GM04503 (cell line): ENCODE measurements at places on chromosomes 4 and X.

DNA sequence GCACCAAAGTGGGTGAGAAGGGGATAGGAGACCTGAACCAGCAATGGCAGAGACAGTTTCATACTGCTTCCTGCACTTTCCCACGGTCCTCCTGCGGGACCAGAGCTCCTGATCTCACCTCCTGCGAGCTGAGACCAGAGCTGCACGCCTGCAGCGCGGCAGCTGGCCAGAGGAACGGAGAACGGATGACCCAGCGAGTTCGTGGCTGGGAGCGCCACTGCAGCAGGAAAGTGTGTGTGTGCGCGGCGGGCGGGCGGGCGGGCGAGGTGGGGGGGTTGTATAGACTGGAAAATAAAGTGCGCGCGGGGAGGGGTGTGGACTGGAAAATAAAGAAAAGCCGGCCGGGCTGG is 16.5 kb downstream of the MCF2 start:
- no peak for DNase-seq

- DNase-seq = no peak
These were observed 113.2 kb downstream of the MID1 start for GRCh38 chrX:10507181-10507580.

- no peak for DNase-seq
These were observed 55.6 kb downstream of the SLITRK4 start for GRCh38 chrX:143580266-143580665.

- peak; percentile 8 for DNase-seq
These were observed at the start of gene RBMX2 for GRCh38 chrX:130401415-130402207. Gene RBMX2, plus strand, starts transcription at chrX:130401987. Its CDS starts 46 bp downstream, at chrX:130402033.

GRCh38 chr4:145525291-145525740 is 43.7 kb downstream of the SMAD1 start:
- no peak for DNase-seq

DNA sequence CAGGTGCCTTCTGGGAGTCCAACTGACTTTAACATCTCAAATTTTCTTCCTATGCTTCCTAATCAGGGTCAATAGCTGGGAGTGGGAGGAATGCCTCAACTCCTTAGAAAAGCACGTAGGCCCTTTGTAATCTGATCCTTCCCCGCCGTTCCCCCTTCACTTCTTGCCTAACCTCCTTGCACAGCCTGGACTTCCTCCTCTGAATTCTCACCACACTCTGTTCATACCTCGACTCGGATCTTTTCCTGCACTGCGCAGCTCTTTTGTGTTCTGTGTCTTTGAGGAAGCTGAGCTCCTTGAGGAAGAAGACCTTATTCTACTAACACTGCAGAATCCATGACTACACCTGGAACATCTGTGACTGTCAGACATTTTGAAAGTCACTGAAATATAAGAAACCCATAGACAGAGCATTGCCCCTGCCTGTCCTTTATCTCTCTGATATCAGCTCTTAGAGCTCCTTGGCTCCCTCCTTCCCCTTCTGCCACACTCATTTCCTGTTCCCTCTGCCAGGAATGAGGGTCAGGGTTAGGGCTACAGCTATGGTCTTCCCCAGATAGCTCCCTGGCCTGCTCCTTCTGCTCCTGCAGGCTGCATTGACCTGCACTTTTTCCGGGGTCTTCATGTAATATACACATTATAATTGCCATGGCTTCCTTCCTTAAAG is 140.2 kb upstream of the LDB2 start:
- no peak for DNase-seq

DNA sequence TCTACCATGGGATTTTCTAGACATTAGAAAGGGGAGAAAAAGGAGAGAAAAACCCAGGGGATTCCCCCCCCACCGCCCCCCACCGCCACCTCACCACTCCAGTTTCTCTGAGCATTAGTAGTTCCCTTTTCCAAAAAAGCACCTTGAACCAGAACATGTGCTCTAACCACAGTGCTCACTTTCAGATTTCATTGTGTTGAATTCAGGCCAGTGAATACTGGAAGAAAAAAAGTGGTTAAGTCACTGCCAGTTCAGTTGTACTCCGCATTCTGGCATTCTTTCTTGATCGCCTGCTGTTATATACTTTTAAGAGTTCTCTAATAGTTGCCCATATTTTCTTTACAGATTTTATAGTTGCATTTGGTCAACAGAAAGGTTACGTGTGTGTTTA is 40.9 kb downstream of the JADE3 start:
- DNase-seq = no peak

- DNase-seq = no peak
These were observed 1655.5 kb upstream of the AGA start for GRCh38 chr4:179097741-179098140.

- DNase-seq = no peak
These were observed 118.7 kb downstream of the KLHL8 start for GRCh38 chr4:87101543-87102199.

- DNase-seq = no peak
These were observed 4.3 kb downstream of the EPHA5 start for GRCh38 chr4:65665771-65666523.

- DNase-seq = no peak
These were observed 19.5 kb upstream of the CCNI start for GRCh38 chr4:77095101-77095821.

DNA sequence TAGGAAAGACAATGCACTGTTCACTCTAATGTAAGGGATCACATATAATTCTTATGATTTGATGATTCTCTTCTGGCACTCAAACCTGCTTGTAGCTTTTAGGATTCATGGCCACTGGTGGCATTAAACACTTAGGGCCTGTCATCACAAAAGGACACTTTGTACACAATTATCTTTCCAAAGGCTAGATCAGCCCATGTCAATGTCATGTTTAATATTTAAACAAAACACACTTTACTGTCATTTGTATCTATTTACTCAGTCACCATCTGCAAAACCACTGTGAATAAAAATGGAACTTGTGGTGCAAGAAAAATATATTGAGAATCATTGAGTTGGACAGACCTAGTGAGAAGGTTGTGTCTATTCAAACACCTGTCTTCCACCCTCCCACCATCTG is 83.6 kb upstream of the TTC29 start:
- DNase-seq = no peak

DNA sequence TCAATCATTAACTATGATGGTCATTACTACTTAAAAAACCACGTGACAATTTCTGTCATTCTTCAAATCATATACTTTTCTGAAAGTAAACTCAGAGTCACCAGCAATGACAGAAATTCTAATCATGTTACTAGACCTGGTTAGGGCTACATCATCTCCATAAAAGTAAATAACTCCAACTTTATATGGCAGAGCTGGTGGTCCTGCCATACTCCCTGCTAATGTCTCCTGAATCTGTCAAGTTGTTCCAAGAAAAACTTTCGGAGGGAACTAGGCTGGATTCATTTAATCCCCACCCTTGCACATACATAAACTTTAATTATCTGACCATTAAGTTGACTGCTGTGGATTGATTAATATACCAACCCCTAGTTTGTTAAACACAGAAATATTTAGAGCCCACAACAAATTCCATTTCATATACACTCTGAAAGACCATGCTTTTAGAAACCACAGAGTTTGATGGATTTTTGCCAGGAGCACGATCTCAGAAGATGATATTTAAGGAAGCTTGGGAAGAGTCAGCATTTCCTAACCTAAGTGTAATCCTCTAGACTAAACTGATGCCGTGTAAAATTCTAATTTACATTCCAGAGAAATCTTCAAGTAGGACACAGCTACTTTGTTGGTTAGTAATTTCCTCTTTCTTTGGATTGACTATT is 577.0 kb downstream of the FAT4 start:
- peak; percentile 98 for DNase-seq

DNA sequence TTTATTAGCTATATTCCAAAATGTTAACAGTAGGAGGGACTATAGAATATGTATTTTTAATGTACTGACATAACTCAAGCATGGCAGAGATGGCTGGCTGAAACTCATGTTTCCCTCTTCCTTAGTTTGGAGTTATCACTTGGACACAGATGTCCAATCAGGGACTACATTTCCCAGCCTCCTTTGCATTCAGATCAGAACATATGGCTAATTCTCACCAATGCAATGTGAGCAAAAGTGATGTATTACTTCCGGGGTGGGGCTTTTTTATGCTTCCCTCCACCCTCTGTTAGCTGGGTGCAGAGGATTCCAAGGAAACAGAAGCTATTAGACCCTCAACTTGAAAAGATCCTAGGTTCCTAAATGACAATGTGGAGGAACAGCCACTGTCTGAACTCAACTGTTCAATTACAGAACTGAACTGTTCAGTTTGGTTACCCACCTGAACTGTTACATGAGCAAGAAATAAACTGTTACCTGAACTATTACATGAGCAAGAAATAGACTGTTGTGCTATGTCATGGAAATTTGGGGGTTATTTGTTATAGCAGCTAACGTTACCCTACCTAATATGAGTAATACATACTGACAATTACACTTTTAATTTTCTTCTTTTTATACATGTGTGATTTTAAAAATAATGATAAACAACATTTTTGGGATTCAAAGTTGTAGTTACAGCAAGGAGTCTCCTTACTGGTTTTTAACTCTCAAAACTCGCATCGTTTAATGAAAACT is 29.6 kb upstream of the ERVMER34-1 start:
- no peak for DNase-seq

DNA sequence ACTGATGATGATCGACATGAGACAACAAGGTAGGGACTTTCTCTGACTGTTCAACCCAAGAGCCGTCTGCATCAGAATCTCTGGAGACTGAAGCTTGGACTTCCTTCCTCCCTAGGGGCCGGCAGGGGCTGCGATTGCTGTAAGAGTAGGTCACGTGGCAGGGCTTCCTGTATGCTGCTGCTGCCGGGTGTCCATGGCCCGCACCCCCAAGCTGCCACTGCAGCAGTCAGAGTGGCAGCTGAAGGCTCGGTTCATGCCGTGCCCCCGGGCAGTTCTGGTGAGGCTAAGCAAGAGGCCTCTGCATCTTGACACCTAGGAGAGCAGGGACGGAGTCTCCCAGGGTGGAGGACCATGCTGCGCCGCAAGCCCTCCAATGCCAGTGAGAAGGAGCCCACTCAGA is at the start of gene SASH3:
TSS of gene SASH3 (plus strand) at position 203 of the 400 bp plus-strand sequence. CDS start at position 352, 149 bp downstream.
- DNase-seq = no peak

DNA sequence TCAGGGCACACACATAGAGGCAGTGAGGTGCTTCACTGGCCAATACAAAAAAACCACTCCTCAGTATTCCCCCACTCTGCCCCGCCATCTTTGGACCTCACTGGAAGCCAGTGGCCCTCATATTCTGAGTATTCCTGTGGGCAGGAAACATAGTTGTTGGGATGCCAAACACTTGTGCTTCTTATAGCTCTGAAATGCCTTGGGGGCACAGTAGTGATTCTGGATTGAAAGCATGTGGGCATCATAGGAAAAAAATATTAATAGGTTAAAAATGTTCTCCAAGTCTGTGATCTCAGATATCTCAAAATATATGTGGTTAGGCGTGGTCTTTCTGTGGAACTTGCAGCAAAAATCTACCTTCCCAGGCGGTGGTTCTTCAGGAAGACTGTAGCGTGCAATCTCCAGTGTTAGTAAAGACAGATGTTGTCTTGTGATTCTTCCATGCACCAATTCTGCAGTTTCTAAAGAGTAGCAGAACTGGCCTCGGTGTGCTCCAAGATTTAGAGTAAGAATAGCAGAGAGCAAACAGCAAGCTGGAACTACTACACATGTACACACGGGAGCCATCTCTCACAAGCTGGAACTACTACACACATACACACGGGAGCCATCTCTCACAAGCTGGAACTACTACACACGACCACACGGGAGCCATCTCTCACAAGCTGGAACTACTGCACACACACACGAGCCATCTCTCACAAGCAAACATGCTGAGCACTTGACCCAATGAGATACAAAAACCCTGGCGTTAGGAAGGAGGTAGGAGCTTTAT is 8.0 kb upstream of the TENM3 start:
- no peak for DNase-seq

- DNase-seq = no peak
These were observed 8.1 kb downstream of the MORF4L2 start for GRCh38 chrX:103678199-103678993.

- no peak for DNase-seq
These were observed 69.7 kb upstream of the MSANTD1 start for GRCh38 chr4:3179126-3179706.

GRCh38 chr4:106172861-106173260 is 143.1 kb downstream of the TBCK start:
- DNase-seq = no peak

DNA sequence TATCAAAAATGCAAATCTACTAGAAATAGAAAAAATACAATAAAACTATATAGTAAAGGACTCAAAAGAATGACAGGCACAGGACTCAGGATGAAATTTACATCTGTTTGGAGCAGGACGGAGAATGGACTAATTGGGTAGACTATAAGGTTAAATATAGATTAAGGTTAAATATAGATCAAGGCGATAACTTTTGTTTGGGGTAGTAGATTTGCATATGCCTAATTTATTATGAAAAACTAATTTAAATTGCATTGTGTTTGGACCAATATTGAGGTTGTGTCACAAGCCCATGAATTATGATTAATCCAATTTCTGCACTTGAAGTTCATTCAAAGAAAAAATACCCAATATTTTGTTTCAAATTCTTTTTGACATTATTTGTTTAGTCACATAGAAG is 31.0 kb downstream of the MTHFD2L start:
- DNase-seq = no peak

DNA sequence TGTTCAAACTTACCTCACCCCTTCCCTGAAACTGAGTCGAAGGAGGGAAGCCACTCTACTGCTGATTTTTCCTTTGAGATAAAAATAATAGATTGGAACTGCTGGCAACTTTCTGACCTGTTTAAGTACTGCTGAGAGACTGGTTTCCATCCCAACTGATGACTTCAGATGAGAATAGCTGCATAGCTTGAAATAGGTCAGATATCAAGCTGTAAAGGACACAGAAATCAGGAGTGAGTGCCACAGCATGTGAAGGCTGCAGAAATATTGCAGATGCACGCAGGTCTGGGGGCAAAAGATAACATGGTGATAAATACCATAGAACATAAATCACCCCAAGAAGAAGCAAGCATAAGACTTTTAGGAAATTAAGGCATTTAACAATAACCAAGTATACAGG is 923.2 kb downstream of the SH3BGRL start:
- no peak for DNase-seq

GRCh38 chr4:15233626-15234025 is 194.2 kb upstream of the C1QTNF7 start:
- no peak for DNase-seq

DNA sequence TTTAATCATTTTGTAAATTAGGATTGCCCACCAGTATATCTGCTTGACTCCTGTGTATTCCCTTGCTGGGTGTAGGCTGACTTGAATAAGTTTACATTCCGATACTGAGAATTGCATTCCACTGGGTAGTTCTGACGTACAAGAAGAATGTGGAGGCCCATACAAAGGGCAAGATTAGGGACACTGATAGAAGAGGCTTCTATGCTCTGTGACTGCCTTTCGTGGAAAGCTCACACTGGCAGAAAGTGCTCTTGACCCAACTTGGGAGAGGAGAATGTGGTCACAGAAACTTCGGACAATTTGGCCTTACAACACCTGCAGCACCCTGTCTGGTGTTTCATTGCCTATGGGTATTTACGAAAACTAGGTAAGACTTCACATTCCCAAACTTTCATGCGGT is 126.3 kb downstream of the RAPGEF2 start:
- peak; percentile 22 for DNase-seq

- DNase-seq = no peak
These were observed 96.8 kb upstream of the WDR44 start for GRCh38 chrX:118249146-118249545.
